ENCODE measurements at places on chromosomes 3 and 15.

DNA sequence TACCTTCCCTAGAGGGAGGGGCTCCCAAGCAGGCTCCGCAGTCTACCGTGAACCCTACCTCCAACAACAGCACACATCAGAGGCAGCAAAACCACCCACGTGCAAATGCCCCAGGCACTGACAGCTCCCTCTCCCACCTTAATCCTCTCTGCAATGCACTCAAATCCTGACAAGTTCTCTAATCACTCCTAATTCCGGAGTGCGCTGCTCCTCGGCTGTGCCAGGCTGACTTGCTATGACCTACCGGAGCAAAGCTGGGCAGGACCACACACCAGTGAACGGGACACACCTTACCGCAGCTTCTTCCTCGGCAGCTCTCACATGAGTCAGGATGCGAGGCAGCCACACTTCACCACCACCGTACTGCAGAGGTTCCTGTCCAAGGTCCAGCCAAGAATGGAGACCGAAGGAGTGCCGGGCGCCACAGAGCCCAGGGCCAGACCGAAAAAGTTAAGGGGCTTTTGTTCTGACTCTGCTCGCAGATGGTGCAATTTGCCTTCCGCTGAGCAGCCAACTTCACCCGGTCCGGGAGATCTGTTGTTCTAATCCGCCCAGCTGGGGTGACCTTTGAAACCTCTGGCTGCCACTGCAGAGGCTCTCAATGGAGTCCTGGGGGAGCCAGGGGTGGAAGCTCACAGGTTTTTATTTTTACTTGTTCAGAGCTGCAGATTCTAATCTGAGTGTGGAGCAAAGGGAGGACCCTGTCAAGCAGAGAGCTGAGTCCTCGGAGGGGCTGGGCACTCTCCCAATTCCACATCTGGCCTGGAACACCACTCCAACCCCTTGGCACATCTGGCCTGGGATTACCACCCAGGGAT, 84.4 kb downstream of the MYLK start:
- DNase-seq, result peak; percentile 13

- no peak for DNase-seq
Measured at GRCh38 chr3:66229931-66230330, 9.1 kb downstream of the SLC25A26 start.

GRCh38 chr15:51198701-51199232, 104.1 kb upstream of the TNFAIP8L3 start:
- peak; percentile 13 for DNase-seq

DNA sequence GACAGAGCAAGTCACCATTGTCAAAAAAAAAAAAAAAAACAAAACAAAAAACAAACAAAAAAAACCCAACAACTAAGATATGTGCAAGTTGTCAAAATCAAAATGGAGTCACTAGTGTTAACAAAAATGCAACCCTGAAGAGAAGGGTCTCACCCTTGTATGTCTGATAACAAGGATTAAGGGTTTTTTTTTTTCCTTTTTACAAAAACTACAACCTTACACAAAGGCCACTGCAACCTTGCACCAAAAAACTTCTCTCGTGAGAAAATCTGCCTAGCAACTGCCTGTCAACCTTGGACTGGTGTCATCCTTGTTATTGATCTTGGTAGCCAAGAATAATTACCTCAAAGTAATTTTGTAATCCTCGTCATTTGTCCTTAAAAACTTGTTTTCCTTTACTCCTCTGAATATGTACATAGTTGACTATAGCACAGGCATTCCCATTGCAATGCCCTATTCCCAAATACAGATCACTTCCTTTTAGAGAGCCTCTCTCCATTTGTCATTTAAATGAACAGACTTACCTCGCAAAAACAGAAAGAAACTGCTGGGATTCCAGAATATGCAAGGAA, 24.0 kb downstream of the TFRC start:
- no peak for DNase-seq

Measured in NCI-H69 (cell line).